ENCODE measurements at places on chromosomes 7 and 10.

DNA sequence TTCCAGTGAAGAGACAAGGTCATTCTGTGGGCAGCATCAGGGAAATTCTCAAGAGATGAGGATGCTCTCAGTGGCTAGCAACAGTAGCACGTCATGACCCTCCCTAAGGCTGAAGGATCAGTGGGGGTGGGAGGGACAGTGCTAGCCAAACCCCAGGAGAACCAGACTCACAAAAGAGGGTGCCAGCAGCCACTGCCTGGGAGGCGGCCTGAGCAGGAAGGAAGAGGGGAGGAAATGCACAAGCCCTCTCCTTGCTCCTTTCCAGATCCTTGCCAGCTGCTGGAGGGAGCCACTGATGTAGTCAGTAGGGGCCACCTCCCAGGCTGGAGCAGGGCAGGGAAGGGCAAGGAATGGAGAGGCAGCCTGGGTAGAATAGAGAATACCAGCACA, 302.7 kb downstream of the RPS24 start:
- DNase-seq: peak; percentile 18

GRCh38 chr7:132656846-132657776, 80.8 kb upstream of the PLXNA4 start:
- no peak for DNase-seq

DNA sequence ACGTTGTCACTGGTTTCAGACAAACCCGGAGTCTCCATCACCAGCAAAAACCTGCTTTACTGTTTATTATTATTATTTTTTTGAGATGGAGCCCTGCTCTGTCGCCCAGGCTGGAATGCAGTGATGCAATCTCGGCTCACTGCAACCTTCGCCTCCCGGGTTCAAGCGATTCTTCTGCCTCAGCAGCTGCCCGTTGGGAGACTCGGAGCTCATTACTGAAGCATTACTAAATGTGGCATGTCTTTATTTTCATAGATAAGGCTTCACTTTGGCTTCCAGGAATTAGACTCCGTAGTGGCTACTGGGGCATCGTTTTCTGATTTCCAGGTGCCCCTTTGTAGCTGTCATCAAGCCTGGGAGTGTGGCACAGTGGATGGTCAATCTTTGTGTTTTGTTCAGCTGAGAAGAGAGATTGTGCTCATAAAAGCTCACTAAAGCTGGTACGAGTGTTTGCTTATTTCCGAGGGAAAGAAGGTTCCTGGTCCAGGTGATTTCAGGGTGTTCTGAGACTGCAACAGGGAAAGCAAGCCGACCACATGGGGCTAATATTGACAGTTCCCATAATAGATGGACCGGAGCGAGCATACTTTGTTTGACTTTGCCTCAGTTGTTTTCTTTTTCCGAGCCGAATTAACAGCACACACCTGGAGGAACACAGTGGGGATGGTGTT, 163.1 kb downstream of the CAMK1D start:
- no peak for DNase-seq

GRCh38 chr7:17242504-17242903, 55.9 kb upstream of the AHR start:
- DNase-seq: no peak

- DNase-seq: no peak
Observed at GRCh38 chr10:95247881-95248583, 42.8 kb downstream of the PDLIM1 start.

DNA sequence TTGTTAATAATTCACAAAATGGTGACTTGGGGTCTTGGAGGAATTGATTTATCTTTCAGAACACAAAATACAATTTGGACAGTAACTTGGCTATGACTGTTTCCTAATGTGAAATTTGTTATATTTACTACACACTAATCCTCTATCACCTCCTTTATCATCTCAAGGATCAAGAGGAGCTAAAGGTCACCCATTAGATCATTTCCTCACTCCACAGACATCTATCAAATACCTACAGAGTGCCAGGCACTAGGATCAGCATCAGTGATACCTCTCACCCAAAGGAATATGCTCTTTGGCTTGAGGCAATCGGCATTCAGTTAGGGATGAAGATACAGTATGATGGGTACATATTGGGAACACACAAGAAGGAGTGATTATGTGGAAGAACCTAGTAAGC, 132.1 kb downstream of the INHBA start:
- no peak for DNase-seq

GRCh38 chr7:126368-126767, 66.0 kb upstream of the FAM20C start:
- DNase-seq: no peak

Measured in femur (tissue), 1 donor.